ENCODE measurements at places on chromosomes 12 and 14.

GRCh38 chr12:107254258-107254856 is 161.0 kb upstream of the CRY1 start:
- no peak for DNase-seq

GRCh38 chr12:32061033-32061432 is 45.6 kb upstream of the BICD1 start:
- DNase-seq: no peak

- DNase-seq: no peak
Observed at GRCh38 chr14:92646952-92647796, 101.3 kb downstream of the LGMN start.

GRCh38 chr12:42482041-42482747 is 107.4 kb downstream of the PRICKLE1 start:
- DNase-seq: no peak

- peak; percentile 23 for DNase-seq
Observed at GRCh38 chr12:53006810-53007309, 604 bp downstream of the EIF4B start.

- no peak for DNase-seq
Observed at GRCh38 chr12:9406564-9407424, 198.6 kb upstream of the PZP start.

DNA sequence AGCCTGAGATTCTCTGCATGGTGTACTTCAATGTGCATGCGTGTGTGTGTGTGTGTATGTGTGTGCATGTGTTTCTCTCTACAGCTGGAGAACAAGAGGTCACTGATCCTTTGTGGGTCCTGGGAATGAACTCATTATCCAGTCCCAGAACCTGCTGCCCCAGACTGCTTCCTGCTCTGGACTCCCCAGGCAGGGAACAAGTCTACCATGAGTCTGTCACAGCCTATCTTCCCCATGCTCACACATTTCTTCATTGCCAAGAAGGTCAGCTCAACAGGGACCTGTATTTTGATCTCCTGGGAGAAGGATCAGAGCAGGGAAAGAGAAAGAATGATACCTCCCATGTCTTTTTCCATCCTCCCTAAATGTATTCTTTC is 2.9 kb upstream of the AGAP2 start:
- no peak for DNase-seq

DNA sequence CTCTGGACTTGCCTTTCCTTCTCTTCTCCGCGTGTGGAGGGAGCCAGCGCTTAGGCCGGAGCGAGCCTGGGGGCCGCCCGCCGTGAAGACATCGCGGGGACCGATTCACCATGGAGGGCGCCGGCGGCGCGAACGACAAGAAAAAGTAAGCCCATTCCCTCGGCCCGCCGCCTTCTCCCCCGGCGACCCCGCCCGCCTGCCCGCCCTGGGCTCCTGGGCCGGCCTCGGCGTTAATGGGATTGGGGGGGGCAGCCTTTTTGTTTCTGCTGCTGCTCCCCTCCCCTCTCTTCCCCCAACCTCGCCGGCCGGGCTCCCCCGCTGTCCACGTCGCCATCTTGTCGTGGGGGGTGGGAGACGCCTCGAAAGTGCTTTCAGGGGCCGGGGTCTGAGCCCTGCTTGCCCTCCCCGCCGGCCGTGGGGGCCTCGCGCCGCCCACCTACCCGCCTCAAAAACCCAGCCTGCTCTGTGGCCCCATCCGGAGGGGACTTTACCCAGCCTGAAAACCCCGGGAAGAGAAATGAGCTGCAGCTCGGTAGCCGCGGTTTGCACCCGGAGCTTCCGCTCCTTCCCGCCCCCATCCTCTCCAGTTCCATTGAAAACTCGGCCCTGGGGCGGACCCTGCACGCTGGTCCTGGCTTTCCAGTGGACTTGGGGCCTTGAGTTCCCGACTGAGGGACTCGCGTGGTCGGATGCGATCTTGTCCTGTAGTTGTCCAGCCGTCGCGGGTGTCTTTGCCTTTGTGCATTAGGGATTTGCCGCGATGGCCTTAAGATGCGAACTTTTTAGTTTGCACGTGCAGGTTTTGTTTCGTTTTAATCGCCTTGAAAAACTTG is 598 bp downstream of the HIF1A start:
- DNase-seq: peak; percentile 70

DNA sequence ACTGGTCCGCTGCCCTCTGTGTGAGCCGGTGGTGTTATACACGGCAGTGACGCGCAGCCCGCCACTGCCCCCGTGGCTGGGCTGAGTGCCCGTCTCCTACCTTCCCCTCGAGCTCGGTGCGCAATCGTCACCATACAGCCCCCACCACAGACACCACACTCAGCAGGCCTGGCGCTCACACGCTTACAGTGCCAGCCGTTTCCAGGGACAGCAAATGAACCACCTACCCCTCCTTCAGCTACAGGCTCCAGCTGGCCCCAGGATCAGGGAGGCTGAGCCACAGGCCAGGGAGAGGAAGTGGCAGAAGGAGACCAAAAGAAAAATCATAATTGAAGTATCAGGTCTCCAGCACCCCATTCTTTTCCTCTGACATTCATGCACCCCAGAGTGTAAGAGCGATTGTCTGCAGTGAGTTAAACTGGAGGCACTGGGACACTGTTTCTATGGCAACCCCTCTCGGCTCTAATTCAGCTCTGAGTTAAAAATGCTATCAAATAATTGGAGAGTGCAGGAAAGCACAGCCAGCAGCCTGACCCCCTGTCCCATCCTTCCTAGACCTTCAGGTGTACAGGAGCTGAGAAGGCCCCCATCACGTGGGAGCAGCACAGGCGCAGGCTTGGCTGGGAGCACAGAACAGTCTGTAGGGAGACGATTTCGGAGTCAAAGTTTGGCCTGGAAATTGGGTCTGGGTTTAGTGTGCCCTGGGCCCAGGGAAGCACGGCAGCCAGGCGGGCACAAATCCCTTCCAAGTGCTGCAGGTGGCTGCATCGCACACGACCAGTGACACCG is 18.0 kb downstream of the LRTM2 start:
- DNase-seq: peak; percentile 66

DNA sequence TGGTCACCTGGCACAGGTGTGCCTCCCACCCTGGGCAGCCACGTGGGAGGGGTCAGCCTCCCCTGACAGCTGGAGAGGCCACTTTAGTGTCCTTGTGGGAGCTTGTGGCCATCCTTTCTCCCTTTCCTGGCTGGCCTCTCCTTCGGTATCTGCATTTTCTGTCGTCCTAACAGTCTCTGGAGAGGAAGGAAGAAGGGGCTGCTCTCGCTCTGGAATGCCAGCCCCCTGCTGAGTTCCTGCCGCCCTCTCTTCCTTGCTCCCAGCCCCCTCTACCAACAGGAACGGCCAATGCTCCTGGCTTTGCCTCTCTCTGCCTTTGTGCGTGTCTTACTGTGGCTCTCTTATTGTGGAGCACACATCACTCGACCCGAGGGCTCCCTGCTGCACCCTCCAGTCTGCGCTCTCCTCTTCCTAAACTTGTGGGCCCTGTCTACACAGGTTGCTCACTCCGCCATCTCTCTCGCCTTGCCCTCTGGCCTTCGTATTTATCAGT is 70.8 kb downstream of the FBXL14 start:
- DNase-seq: no peak

DNA sequence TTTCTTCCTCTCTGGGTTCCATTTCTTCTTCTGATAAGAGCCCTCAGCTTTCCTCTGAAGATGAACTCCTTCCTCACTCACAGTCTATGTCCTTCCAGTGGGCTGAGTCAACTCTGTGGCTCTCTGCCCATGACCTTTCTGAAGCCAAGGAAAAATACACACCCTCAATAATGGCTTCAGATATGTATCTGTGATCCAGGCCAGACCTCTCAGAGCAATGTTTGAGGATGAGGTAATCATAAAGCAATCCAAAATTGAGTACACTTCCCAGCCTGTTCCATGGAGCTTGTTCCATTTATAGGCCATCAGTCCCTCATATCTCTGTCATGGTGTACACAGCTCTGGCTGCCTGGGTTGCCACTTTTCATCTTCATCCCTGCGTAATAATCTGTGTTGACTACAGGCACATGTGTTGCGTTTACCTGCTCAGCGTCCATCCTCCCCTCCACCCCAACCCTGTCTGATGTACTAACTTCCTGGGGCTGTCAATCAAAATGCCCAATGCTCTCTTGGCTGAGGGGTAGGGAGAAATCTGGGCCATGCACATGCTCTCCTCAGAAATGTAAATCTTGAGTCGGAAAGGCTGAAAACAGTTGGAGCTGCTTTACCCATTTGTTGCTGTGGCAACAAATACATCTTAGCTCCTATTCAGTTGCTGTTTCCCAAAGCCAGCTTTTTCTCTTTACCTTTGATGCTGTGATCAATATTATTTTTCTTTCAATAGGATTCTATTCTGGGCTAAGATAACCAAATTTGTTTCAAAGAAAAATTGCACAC is 377.8 kb upstream of the TMEM132C start:
- DNase-seq: no peak

Measured in NCI-H1092 (cell line).